ENCODE measurements at places on chromosomes 2 and 18.

DNA sequence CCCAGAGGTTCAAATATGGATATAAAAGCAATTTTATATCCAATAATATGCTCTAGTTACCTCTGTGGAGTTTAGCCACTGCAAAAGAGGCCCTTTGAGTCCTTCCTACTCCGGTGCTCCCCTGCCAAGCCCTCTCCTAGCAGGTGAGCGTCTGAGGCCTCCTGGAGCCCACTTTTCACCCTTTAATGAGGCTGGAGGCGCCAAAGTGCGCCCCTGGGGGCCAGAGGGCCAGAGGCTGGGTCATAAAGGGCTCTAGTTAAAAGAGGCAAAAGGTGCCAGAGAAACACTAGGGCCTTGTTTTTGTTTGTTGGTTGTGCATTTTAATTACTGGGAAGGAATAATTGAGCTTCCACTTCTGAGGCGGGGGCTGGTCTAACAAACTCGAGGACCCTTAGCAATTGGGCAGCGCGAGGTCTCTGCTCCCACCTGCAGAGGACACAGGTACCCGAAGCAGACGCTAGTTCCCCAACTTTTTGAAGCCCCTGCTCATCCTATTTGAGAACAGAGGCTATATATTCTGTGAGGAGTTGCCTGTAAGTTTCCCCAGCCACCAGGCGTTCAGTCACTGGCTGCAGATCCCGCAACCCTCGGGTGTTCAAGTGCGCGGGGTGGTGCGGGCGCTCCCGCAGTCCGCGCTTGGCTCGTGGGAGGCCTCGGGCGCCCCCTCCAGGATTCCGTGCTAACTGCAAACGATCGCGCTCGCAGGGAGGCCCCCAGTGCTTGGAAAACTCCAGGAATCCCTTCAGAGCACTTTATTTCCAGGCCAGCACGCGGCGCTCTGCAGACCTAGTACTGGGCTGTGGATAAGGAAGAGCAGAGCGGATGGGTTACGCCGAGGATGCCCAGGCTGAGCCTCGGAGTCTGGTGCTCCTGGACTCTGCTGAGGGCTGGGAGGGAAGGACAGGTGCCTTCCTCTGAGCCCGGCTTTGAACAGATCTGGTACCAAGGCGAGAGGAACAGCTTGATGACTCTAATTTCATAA, 14.1 kb downstream of the MSGN1 start:
- DNase-seq: peak; percentile 80

GRCh38 chr2:10720306-10720705, 1.1 kb upstream of the ATP6V1C2 start:
- no peak for DNase-seq

DNA sequence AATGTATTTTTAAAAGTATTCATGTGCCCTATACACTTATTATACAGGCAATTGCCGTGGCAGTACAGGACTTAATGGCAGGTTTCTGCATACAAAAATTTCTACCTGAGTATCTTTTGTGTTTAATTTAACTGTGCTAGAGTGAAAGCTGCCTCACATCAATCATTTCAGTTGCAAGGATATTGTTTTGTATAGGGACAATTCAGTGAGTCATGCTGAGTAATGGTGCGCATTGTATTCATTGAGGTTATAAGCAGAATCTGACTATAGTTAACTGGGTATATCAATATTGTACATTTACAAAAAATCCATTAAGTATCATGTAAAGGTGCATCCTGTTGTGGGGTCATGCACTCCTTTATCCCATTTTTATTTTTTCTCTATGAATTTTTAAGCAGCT, 121.5 kb downstream of the GCA start:
- DNase-seq: no peak

GRCh38 chr2:69041214-69041613, 28.2 kb downstream of the ANTXR1 start:
- no peak for DNase-seq

DNA sequence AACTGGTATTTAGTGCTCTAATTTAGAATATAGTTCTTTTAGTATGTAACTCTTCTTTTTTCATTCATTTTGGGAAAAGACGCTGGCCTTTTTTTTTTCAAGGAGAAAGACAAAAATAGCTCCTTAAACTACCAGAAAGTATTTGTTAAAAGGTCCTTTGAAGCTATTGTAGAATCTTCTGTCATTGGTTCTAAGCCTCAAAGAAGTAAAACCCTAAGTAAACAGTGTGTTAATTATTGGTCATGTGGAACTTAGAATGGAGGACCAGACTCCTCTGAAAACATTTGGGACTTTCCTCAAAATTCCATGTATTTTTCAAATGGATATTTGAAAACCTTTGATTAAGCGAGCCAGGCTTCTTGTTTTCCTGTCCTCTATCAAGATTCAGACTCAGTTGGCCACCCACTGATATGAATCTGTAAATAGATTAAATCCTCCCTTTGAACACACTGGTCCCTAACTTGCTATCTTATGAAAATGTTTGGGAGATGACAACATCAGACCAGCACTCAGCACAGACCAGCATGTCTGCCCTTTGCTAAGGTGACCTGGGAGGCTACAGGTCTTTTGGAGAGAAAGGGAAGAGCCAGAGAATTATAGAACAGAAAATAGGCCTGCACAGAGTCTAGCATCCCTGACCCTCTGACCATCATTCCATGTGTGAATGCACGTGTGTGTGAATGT, 120.3 kb upstream of the GATA6 start:
- no peak for DNase-seq

- no peak for DNase-seq
Observed at GRCh38 chr2:172484253-172484652, 56.9 kb downstream of the ITGA6 start.

DNA sequence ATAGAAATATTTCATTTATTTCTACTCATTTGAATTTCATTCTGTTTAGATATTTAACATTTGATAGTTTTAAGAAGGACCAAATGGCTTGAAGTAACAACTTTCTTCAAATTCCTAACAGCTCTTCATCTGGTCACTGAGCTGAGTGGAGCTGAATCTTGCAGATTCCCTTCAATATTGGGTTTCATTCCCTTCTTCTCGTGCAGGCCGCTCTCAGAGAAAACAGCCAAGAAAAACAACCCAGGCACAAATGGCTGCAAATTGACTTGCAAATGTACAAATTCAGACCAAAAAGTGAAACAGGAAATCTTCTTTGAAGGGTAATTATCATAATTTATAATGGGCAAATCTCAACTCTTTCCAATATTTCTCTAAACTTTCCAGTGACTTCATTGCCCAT, 30.3 kb upstream of the GCG start:
- DNase-seq: no peak

DNA sequence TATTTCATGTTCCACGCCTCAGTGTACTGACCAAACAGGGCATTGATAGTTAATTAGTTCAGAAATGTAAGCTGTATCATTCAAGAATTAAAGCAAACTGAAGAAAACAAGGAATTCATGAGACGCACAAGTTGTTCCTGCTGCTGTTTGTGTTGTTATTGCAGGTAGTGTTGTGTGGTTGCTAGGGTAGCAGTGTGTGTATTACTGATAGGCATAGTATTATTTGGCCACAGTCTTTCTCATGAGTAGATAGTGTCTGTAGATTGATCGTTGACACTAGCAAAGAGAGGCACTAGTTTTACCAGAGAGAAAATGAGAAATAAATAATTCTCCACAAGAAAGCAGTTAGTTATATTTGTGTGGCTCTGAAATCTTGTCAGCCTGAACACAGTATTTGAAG, 548.6 kb downstream of the LRP1B start:
- DNase-seq: no peak

DNA sequence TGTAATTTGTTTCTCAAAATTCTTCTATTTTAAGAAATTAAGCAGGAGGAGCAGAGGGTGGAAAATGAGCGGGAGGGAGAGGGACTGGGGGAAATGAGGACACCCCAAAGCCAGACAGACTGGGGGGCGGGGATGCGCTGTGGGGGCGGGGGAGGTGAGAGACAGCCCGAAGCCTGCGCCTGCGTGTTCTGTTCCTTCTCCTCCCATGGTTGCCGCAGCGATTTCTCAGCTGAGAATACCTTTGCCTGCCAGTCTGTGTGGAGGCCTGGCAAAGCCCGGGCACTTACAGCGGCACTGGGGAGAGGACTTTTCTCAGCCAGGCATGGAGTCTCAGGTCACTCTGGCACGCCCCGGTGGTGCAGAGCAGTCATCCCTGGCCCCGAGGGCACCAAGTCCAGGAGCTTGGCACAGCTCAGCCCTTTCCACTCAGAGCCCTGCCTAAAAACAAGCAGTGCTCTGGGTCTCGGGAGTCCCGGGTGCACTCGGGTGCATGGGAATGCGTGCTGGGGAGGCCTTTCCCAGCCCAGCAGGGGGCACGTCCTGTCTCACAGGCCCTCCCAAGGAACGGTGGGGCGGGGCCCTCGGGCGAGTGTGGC, 289.3 kb upstream of the HS6ST1 start:
- DNase-seq: no peak

DNA sequence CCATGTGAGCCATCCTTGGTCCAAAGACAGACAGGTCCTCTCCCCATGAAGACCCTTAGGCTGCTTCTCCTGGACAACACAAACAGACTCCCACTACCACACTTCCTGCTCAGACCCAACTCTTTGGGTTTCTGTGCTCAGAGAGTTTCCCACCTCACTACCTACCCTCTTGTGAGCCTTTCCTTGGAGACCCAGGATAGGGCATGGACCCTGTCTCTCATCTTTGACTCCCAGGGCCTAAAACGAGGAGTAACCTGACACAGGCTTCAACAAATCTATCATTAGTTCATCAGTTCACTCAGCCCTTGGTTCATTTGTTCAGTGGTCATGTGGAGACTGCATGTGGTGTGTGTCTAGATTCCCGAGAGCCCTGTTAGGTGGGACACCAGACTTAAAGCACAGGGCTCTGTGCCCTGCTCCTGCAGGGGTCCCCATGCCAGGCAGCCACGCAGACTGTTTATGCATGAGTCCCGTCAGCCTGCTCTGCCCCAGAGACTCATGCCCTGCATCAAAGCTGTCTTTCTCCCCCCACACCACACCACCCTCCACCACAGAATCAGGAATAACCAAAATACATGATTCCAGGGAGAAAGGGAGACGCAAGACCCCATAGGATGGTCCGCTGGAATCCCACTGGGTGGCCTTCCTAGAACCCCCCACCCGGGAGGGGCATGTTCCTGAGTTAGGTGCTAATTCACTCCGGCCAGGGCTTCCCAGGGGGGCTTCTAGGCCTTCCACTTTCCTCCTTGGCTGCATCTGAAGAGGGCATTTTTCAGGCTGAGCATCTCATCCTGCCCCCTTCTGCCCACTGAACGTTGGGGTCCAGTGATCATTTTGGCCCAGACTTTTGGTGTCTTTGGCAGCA, 100.2 kb upstream of the TEX51 start:
- DNase-seq: no peak

GRCh38 chr2:145066151-145066661, 546.3 kb upstream of the ZEB2 start:
- no peak for DNase-seq

- no peak for DNase-seq
Observed at GRCh38 chr2:38794235-38794946, 16.4 kb downstream of the GEMIN6 start.

GRCh38 chr2:204108330-204108751, 171.8 kb downstream of the ICOS start:
- no peak for DNase-seq

DNA sequence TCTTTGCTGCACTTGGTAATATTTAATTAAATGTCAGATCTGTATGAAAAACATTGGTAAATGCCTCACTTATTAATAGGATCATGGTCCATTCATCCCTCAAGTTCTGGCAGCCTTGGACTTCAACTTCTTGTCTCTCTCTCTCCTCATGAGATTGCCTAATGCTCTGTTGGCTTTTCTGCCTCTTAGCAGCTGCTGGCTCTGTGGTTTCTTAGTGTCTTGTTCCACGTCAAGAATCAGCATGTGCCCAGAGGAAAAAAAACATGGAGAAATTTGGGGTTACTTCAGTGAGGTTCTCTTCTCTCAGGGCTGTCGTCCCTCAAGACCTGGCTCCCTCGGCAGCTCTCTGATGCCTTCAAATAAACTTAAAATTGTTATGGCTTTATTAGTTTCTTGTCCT, 75.4 kb downstream of the TAF4B start:
- no peak for DNase-seq

DNA sequence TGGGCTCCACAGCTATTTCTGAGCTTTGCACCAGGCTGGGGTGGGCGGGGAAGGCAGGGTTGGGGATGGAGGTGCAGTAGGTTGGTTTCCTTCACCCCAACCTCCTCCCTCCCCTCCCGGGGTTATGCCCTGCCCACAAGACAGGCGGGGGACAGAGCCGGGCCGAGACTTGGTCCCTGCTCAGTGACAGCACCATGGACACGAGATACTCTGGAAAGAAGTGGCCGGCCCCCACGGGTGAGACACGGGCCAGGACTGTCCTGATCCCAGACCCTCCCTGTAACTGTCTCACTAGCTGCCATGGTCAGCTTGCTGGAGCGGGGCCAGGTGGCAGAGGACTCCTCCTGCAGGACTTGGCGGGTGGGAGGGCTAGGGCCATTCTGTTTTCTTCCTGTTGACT, 59.7 kb downstream of the DYSF start:
- DNase-seq: no peak

DNA sequence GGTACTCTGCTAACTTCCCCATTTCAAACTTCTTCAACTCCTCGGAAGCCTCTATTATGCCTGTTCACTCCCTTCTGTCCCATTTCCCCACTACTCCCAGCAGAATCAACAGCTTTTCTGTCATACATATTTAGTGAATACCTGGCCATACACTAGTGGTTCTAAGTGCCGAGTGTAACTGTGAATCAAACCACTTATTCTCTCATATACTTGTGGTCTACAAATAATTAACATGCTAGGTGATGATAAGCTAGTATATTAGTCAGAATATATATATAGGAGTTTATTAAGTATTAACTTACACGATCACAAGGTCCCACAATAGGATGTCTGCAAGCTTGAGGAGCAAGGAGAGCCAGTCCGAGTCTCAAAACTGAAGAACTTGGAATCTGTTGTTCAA, 150.7 kb downstream of the CCDC102B start:
- DNase-seq: no peak

DNA sequence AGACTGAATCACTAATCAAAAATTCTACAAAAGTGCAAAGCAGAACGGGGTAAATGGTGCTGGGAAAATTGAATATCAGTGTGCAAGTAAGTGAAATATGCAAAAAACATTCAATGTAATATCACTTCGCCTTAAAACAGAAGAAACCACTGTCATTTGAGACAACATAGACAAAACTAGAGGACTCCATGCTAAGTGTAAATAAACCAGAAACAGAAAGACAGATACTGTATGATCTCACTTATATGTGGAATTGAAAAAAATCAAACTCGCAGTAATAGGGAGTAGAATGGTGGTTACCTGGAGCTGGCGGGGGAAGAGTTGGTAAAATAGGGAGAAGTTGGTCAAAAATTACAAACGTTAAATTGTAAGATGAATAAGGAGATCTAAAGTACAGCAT, 1420.0 kb upstream of the CDH2 start:
- no peak for DNase-seq

All from progenitor cell of endocrine pancreas (in vitro differentiated cells).